ENCODE measurements at places on chromosomes 16 and 17. TPM values are rescaled to one million over a fixed set of nuclear protein-coding genes. Genes with fewer than 3 reads are reported as not detected.

- DNase-seq = no peak
Measured at GRCh38 chr16:64089697-64090096, 1032.2 kb downstream of the CDH11 start.

GRCh38 chr16:72788269-72788809, 259.6 kb downstream of the ZFHX3 start:
- no peak for DNase-seq

DNA sequence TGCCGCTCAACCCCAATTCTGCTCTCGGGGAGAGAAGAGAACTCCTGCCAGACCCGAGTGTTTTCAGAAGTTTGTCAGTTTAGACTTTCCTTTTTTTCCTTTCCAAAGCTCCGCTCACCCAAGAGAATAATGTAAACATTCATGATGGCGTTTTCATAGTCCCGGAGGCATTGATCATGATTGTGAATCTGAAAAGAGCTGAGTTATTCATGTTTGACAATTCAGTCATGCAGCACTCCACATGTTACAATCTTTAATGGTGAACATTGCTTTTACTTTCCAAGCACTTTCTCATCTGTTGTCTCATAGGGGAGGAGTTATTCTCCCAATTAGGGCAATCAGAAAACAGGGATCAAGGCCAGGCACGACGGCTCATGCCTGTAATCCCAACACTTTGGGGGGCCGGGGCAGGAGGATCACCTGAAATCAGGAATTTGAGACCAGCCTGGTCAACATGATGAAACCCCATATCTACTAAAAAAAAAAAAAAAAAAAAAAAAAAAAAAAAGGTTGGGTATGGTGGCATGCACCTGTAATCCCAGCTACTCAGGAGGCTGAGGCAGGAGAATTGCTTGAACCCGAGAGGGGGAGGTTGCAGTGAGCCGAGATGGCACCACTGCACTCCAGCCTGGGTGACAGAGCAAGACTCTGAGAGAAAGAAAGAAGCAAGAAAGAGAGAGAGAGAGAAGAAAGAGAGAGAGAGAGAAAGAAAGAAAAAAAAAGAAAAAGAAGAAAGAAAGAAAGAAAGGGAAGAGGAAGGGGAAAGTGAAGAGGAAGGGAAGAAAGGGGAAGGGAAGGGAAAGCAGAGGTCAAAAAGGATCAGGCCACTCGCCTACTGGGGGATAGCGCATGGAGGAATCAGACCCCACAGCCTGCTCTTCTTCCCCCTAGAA, 70.0 kb upstream of the TNRC6C start:
- DNase-seq = no peak

DNA sequence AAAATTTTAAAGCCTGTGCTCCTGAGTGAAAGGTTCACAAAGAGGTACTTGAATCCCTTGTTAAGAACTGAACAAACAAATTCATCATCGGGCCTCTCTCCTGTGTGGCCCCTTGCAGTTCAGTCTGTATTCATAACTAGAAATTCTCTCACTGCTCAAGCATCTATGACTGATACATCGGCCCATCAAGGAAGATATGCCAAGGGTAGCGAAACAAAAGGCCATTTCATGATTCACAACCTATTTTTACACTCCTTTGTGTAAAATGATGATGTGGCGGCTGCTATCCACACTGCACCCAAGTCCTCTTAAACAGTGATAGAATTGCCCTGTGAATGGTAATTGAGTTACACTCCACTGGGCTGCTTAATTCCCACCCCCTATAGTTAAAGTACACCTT, 204.6 kb downstream of the STX8 start:
- no peak for DNase-seq

GRCh38 chr17:79890706-79891105, 51.5 kb upstream of the CBX4 start:
- no peak for DNase-seq

DNA sequence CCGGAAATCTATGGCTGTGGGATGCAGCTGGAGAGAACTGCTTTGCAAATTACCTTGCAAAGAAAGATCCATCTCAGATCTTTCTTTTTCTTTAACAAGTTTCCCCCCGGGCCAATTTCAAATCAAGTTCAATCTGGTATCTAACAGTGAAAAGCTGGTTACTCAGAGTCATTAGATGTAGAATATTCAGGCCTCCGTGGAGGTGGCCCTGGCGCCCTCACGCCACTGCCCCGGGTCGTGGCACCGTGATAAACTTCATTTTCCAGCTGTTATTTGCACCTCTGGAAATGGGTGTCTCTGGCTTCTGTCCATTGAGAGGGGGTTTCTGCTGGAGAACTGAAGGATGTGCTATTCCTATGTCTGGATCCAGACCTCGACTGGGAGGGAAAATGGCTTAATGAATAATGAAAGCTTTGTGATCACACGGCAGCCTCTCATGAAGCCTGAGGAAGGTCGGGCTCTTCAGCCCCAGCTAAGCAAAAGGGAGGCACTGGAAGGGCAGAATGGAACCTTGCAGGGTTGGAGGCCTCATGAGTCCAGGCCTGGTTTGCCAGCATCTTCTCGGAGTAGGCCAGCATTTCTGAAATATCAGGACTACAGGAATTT, 30.5 kb downstream of the CACNG4 start:
- DNase-seq = no peak

GRCh38 chr17:28726226-28726626, at the start of gene TLCD1:
Gene TLCD1 (minus strand): TSS chr17:28726233. CDS start chr17:28726097, 136 bp downstream.
- DNase-seq = peak; percentile 83

GRCh38 chr16:68528233-68528632, 10.9 kb upstream of the ZFP90 start:
- DNase-seq = no peak

- no peak for DNase-seq
Measured at GRCh38 chr16:9105189-9105588, 13.7 kb downstream of the HAPSTR1 start.

DNA sequence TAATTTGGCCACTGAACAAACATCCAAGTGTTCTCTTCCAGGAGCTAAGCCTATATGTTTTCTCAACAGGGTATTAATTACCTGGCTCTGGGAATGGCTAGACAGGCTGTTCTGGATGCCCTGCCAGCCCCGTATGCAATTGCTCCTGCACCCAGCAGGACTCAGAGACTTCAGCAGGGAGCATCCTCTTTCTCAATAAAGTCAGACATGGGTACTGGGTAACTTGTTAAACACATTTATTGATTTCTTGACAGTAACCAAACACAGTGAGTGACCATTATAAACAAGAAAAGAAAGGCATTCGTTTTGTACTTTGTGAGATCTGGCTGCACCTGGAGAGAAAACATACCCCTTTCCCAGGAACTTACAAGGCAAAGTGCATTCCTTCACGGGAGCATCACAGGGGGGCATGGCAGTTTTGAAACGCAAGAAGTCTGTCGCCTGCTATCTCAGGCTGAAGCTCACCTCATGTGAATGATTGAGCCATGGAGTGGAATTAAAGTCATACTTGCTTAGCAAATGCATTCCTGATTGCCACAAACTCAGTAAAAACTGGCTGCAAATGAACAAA, 369.8 kb downstream of the UTP18 start:
- no peak for DNase-seq

- no peak for DNase-seq
Measured at GRCh38 chr16:75116081-75116910, at the start of gene LDHD. Gene LDHD (minus strand): TSS chr16:75116780. CDS start chr16:75116720, 60 bp downstream.

GRCh38 chr17:65099941-65100315, 37.2 kb upstream of the RGS9 start:
- DNase-seq = peak; percentile 14

GRCh38 chr17:27760069-27760885, 40.1 kb downstream of the NOS2 start:
- DNase-seq = peak; percentile 69

DNA sequence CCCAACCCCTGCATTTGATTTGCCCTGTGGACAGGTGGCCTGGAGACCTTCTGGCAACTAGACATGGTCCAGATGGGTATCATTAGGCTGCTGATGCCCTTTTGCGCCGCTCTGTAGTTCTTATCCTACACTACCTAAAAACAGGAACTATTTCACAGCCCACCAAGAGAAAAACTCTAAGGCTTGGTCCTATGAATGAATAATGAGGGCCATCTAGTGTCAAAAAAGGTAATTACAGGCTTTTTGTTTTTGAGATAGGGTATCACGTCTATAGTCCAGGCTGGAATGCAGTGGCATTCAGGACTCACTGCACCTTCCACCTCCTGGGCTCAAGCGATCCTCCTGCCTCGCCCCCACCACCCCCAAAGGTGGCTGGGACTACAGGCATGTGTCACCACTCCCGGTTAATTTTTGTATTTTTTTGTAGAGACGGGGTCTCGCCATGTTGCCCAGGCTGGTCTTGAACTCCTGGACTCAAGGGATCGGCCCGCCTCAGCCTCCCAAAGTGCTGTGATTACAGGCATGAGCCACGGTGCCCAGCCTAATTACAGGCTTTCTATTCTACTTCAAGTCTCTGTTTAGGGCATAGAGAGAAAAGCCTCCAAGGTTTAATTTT, 20.9 kb downstream of the COIL start:
- peak; percentile 48 for DNase-seq

DNA sequence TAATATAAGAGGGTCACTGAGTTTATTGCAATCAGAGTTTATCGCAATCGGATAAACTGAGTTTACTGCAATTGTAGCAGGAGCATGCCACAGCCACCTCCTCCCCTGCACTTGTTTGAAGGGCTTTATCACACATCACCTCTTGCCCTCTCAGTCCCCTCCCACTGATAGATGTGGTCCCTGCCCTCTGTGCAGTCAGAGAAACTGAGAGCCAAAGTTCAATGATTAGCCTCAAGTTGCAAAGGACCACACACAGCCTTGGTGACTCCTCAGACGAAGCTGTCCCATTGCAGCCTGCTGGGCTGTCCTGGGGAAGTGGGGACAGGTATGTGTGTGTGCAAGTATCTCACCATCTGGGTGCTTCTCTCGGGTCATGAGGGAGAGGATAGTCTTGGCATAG, 13.6 kb downstream of the ACLY start:
- DNase-seq = no peak

- DNase-seq = no peak
Measured at GRCh38 chr16:82629441-82630027, 2.8 kb downstream of the CDH13 start.

- no peak for DNase-seq
Measured at GRCh38 chr17:247767-248166, 66.3 kb upstream of the DOC2B start.

DNA sequence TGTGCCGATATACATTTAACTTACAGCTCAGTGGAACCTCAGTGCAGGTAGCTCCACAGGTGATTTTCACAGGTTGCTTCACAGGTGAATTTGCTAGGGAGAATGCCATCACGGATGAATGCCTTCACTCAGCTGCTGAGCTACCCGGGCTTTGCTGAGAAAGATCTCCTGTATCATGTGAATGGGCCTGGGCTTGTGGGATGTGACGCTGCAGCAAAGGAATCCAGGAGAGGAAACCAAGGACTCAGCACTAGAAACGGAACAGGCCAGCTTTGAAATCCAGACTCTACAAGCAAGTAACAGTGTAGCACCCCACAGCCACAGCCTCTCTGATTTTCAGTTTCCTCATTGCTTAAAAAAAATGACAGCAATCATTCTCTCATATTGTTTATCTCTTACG, 271.4 kb upstream of the MAF start:
- DNase-seq = no peak

DNA sequence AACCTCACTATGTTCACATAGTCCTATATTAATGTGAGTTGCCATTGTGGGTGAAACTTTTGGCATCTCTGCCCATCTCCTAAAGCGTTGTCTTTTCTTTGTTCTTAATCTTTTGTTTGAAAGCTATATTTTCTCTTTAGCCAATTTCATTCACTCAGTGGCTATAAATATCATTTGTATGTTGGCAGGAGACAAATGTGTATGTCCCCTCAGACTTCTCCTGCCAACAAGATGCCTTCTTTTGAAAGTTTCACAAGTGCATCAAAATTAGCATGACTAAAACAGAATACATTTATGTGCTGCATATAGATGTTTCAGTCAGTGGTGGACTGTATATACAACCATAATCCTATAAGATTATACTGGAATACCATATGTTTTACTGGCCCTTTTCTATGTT, 109.0 kb downstream of the CA10 start:
- DNase-seq = no peak

GRCh38 chr17:80097127-80097621, 4.2 kb upstream of the GAA start:
- DNase-seq = no peak

- DNase-seq = no peak
Measured at GRCh38 chr17:33531311-33531710, 238.2 kb upstream of the ASIC2 start.

DNA sequence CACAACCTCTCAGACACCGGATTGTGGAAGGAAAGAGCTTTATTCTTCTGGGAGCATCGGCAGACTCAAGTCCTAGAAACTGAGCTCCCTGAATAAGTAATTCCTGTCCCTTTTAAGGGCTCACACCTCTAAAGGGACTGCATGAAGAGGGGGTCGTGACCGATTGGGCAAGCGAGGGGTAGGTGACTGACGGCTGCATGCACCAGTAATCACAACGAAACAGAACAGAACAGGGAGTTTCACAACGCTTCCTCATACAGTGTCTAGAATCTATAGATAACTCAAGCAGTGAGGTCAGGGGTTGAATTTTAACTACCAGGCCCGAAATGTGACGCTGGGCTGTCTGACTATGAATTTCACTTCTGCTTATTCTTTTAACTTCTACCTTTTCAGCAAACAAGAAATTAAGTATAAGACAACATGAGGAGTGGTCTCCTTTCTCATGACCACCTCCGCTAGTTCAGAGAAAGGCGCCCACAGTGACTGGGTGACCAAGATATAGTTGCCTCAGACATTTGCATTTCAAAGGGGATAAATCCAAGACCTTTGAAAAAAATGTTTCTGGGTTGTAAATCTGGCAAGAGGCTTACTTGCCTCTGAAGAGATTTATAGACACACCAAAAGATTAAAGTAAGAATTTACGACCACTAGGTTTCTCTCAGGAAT, 88.4 kb upstream of the ATF7IP2 start:
- DNase-seq = no peak

- DNase-seq = no peak
Measured at GRCh38 chr17:76914937-76915336, 46.7 kb downstream of the MGAT5B start.

- no peak for DNase-seq
Measured at GRCh38 chr16:48383877-48384519, 1.2 kb downstream of the SIAH1 start.

GRCh38 chr17:64607862-64608565, 54.1 kb downstream of the SMURF2 start:
- no peak for DNase-seq

GRCh38 chr17:14427900-14428647, 127.2 kb downstream of the HS3ST3B1 start:
- peak; percentile 33 for DNase-seq

EPN3 gene
- polyA plus RNA-seq = not detected

FLCN gene
- 4.7 TPM for polyA plus RNA-seq

KRT36 gene
- not detected for polyA plus RNA-seq

RAB11FIP4 gene
- 28.1 TPM for polyA plus RNA-seq

SLC47A2 gene
- not detected for polyA plus RNA-seq

ASGR1 gene
- polyA plus RNA-seq = not detected

TMC5 gene
- not detected for polyA plus RNA-seq

DPEP3 gene
- polyA plus RNA-seq = 0.44 TPM

GFAP gene
- polyA plus RNA-seq = 0.16 TPM

MEIOC gene
- 0.61 TPM for polyA plus RNA-seq

SLC52A1 gene
- polyA plus RNA-seq = not detected

PRSS8 gene
- polyA plus RNA-seq = not detected

Data from naive thymus-derived CD4-positive, alpha-beta T cell (primary cell).